Kidney (tissue), 22 donors: ENCODE measurements at places on chromosomes 4 and X. TPM values are rescaled to one million over a fixed set of nuclear protein-coding genes. Genes with fewer than 3 reads are reported as not detected.
A peak's percentile ranks its signal among the peaks of the same experiment; 100 is the strongest.

GRCh38 chr4:24472514-24473308 is 111.6 kb downstream of the DHX15 start:
- peak; percentile 90 for DNase-seq

DNA sequence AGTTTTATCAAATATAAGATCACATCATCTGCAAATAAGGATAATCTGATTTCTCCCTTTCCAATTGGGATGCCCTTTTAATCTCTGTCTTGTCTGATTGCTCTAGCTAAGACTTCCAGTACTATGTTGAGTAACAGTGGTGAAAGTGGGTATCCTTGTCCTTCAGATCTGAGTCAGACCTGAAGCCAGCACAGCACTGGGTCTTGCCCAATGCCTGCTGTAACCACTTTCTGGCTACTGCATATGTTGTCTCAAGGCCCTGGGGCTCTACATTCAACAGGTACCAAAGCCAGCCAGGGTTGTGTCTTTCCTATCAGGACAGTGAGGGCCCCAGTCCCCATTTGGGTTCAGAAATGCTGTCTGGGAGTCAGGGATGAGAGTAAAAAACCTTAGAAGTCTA is 90.3 kb downstream of the CYSLTR1 start:
- no peak for DNase-seq

GRCh38 chr4:78953769-78954666 is 14.8 kb upstream of the PAQR3 start:
- peak; percentile 26 for DNase-seq

GRCh38 chr4:153266988-153267387 is 62.7 kb downstream of the TRIM2 start:
- no peak for DNase-seq

GRCh38 chr4:182880387-182881356 is 36.5 kb downstream of the DCTD start:
- no peak for DNase-seq

GRCh38 chrX:23662187-23662586 is 5.1 kb upstream of the PRDX4 start:
- DNase-seq: no peak

DNA sequence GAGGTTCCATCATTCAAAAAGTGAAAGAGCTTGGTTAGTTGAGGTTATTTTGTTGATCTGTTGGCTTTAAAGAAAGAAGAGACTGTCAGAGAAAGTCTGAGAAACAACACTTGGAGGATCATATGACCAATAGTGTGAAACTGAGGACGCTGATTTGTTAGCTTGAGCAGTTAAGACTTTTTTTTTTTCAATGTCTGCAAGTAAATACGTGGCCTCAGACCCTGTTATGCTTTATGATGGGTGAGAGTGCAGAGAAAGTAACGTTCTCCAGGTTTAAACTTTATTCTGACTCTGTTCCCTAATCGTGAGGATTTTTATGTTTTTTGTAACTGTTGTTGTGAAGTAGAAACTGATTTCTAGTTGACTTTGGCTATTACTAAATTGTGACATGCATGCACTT is 45.9 kb downstream of the GAB1 start:
- no peak for DNase-seq

VSIG1 gene
- total RNA-seq: 1.4 TPM

CXXC4 gene
- 0.63 TPM for total RNA-seq

FAM133A gene
- total RNA-seq: not detected

TRIM61 gene
- total RNA-seq: 0.54 TPM
